Upper lobe of right lung (tissue), 1 donor: ENCODE measurements at places on chromosomes 6 and 20.

- no peak overlapping the region for H3K4me3 ChIP-seq
- no peaks in the 10 kb centered on the region for H3K4me1 ChIP-seq
- DNase-seq = no peak
- no peak overlapping the region for H3K27ac ChIP-seq
Measured at GRCh38 chr20:51058017-51058416, 35.1 kb upstream of the KCNG1 start.

DNA sequence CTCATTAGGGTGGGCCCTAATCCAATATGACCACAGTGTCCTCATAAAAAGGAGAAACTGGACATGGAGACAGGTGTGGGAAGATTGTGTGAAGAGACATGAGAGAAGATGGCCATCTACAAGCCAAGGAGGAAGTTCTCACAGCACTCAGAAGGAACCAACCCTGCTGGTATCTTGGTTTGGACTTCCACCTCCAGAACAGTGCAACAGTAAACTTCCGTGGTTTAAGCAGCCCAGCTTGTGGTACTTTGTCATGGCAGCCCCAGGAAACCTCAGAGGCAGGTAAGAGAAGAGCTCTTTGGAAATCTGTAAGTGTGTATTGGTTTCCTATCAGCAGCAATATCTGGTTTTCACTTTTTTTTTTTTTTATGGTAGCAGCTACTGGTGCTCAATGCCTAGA, 16.5 kb upstream of the CNKSR3 start:
- DNase-seq = no peak
- no peak overlapping the region for H3K27ac ChIP-seq
- no peak overlapping the region for H3K4me3 ChIP-seq
- H3K4me1 ChIP-seq = no peaks in the 10 kb centered on the region
- H3K27me3 ChIP-seq = no peaks in the 10 kb centered on the region

DNA sequence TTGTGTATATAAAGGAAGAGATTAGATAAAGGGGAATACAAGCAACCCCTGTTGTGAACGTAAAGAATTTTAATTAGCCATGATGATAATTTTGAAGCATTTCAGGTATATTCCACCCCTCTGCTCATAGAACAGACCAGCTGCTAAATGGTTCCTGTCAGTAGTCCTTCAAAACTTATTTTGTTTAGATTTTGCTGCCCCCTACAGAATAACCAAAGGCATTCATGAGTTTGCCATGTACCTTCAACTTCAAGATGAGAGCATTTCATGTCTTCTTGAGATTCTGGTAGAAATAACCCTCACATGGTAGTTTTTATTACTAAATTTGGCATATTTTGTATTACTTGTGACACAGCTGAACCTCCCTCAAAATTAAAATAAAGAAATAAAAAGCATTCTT, 1586.7 kb downstream of the HACE1 start:
- no peaks in the 10 kb centered on the region for H3K36me3 ChIP-seq
- H3K4me3 ChIP-seq = no peak overlapping the region

GRCh38 chr20:6590891-6591637, 176.4 kb upstream of the BMP2 start:
- DNase-seq = no peak
- H3K27me3 ChIP-seq = no peaks in the 10 kb centered on the region
- no peak overlapping the region for H3K4me3 ChIP-seq
- H3K27ac ChIP-seq = no peak overlapping the region

DNA sequence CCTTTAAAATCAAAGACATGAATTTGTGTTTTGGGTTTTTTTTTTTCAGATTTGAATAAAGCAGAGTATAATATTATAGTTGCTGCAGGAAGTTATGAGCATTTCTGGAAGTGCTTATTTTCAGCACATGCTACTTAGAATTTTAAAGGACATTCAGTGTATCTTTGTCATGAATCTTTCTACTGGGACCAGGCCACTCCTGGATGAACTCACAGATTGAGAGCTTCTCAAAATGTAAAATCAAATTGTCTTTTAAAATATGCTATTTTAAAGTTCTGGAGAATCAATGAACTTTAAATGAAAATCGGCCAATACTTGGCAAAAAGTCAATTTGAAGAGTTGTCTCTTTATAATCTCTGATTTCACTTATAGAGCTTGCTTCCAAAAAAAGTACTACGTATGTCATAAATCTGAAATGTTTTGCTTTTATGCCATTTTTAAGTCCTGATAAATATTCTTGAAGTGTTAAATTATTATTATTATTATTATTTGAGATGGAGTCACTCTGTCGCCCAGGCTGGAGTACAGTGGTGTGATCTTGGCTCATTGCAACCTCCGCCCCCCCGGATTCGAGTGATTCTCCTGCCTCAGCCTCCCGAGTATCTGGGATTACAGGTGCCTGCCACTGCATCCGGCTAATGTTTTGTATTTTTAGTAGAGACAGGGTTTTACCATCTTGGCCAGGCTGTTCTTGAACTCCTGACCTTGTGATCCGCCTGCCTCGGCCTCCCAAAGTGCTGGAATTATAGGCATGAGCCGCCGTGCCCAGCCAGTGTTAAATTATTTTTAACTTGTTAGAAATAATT, 175.7 kb upstream of the AKAP12 start:
- H3K27me3 ChIP-seq = no peaks in the 10 kb centered on the region
- H3K36me3 ChIP-seq = no peaks in the 10 kb centered on the region
- no peak for DNase-seq
- no peak overlapping the region for H3K4me3 ChIP-seq
- no peak overlapping the region for H3K27ac ChIP-seq

DNA sequence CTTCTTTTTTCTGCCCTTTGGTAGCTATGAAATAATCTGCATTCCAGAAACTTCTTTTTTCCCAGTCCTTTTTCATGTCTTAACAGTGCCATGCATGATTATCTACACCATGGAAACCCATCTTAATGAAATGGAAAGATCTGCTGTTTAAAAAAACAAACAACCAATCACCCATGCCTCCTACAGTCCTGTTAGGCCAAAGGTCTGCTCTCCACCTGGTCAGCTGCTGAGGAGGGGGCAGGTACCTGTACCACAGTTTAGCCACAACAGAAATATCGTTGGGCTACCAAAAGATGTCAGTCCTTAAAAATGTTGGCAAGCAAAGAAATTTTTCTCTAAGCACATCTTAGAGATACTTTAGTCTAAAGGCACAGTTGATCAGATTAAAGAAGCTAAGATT, 112.6 kb downstream of the SLC16A10 start:
- no peaks in the 10 kb centered on the region for H3K27me3 ChIP-seq
- DNase-seq = no peak
- no peak overlapping the region for H3K4me3 ChIP-seq
- no peaks in the 10 kb centered on the region for H3K36me3 ChIP-seq
- H3K27ac ChIP-seq = no peak overlapping the region
- no peaks in the 10 kb centered on the region for H3K4me1 ChIP-seq
